NCI-H82 (cell line): ENCODE measurements at places on chromosomes 16 and 17.

DNA sequence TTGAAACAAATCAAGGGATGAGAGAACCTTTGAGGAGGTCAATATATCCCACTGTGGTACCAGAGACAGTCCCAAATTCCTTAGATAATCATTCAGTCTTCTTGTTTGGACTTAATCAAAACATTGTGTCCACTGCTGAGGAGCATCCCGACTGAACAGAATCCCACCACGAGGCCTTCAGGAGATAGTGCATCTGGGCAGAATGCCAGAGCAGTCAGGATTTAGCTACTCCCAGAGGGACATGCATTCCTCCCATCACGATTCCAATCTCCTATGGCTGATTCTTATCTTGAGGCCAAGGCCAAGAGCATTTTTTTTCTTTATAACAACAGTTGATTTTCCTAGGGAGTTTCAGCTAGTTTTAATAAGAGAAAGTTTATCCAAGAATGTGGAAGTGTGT is 87.4 kb upstream of the COX10 start:
- DNase-seq = peak; percentile 38

DNA sequence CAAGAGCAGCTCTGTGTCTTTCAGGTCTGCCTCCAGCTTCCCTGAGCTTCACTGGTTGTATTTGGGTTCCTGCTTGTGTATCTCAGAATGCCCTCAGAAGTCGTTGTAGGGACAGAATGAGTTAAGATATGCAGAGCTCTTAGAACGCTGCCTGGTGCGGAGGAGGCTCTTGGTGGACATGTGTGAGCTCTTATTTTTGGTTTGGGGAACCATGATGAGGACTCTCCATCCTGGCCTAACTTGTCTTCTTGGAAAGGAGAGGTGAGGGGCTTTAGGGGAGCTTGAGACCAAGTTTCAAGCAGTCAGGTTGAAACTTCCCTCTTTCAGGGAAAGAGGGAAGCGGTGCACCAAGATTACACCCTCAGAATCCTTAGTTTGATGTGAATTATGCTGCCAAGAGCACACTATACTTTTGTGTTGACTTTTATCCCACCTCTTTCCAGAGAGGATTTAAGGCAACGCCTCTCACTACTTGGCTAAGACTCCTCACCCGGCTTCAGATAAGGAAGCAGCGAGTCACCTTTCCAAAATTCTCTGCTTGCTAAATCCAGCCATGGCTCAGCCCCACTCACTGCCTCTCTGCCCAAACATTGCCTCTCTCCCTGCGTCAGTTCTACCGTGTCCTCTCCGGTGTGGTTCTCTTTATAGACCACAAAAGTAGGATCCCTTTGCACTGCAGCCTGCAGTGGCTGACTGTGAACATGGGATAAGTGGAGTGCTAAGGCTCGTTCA is 12.7 kb downstream of the CDK5RAP3 start:
- no peak for DNase-seq

GRCh38 chr17:15931394-15931793 is 13.5 kb upstream of the ADORA2B start:
- no peak for DNase-seq

- no peak for DNase-seq
Observed at GRCh38 chr17:79927688-79928501, 88.7 kb upstream of the CBX4 start.

DNA sequence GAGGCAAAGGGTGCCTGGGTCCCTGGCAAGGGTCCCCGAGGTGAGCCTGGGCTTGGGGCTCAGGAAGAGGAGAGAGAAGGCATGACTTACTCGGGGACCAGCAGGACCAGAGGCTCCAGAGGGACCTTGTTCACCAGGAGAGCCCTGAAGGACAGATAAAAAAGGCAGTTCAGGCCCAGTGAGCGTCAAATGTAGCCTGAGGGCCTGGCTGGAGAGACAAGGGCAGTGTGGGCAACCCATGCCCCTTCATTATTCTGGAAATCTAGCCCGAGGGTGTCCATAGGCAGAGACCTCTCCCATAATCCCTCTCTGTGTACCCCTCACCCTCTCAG is 14.1 kb downstream of the COL1A1 start:
- no peak for DNase-seq

- DNase-seq = peak; percentile 92
Observed at GRCh38 chr17:75105126-75106080, 4.4 kb upstream of the ARMC7 start.

GRCh38 chr16:89417352-89417751 is 73.0 kb downstream of the ANKRD11 start:
- no peak for DNase-seq

DNA sequence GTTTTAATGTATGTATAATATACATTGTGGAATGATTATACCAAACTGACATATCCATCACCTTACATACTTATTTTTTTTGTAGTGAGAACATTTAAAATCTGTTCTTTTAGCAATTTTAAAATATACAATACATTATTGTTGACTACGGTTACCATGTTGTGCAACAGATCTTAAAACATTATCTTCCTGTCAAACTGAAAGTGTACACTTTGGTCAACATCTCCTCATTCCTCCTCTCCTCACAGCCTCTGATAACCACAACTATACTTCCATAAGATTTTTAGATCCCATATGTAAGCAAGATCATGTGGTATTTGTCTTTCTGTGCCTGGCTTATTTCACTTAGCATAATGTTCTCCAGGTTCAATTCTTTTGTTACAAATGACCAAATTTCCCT is 7.5 kb upstream of the DNAJA2 start:
- DNase-seq = no peak

- no peak for DNase-seq
Observed at GRCh38 chr16:64590513-64590912, 531.4 kb downstream of the CDH11 start.

- no peak for DNase-seq
Observed at GRCh38 chr17:71432378-71433315, 688.2 kb upstream of the SOX9 start.

DNA sequence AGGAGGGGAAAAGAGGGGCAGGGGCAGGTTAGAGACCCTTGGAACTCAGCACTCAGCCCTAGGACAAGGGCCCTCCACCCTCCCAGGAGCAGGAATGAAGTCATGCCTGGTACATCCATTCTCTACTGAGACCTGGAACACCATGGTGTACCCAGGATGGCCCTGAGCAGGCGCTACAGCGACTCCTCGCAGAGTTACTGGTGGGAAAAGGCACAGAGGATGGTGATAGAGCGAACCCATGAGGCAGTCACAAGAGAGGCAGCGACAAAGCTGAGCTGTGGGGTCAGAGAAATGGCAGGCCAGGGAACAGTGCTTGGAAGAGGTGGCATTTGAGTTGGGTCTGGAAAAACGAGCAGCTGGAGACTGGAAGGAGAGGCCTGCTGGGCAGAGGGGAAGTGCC is 37.5 kb downstream of the SRCIN1 start:
- DNase-seq = no peak

DNA sequence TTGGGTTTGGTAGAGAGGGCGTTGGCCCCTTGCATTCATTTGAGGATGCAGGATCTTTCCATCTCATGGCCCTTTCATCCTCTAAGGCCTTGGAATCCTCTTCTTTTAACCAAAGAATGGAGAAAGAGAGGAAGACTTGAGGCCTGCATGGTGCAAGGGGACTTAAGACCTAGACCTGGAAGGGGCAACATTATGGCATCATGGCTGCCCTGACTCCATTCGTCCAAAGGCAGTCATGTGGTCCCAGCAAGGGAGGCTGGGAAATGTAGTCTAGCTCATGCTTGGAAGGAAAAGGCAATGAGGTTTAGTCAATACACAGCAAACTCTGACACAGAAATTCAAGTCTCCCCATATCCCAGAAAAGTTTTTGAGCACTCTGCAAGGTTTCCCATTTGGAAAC is 30.7 kb upstream of the CDRT4 start:
- DNase-seq = peak; percentile 58
